Left colon (tissue), 2 donors: ENCODE measurements at places on chromosomes 4 and X.

DNA sequence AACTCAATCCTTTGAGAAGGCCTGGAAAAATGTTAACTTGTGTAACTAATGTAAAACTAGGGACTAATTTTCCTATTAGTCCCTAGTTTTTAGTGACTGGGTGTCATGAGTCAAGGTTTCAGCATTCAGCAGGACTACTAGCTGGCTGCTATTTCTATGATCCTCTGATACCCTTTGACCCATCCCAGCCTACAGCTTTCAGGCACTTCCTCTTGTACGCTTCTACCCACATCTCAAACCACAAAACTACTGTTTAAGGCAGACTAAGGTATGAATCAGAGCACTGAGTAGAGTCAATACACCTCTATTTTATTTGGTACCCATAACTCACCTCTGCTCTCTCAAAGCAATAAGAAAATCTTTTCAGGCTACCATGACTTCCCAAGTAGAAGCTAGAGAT lies 809.6 kb downstream of the PDHA2 start:
- no peak for DNase-seq

GRCh38 chr4:101163936-101164335 lies 183.4 kb downstream of the PPP3CA start:
- no peak for DNase-seq

DNA sequence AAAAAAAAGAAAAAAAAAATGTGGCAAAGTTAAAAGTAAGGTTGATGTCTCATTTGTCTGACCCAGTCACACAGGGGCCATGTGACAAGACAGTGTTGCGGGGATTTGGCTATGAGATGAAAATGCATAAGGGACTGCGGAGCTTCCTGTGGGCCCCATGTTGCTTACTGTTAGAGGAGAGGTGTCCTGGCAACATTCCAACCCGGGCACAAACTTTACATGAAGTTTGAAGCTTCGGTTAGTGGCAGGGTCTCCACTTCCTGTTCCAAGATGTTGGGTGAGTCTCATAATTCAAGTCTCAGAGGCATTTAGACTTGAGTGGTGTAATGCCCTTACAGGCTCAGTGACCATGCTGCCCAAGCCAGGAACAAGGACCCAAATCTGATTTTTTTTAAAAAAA lies 111.3 kb downstream of the MAML3 start:
- no peak for DNase-seq

DNA sequence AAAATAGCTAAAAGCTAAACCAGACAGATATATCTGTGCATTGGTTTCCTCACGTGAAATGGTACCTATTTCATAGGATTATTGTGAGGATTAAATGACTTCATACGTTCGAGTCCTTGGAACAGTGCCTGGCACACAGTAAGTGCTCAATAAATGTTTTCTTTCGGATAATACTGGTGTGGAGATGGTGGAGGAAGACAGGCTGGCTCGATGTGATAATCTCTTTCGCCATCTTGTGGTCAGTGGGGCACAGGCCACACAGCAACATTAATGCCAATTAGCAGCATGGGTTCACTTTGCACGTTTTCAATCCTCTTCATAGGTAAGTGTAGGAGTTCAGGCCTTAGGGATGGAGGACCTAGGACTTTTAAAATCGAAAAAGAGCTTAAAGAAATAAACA lies 9.3 kb downstream of the PAGE4 start:
- DNase-seq = no peak

DNA sequence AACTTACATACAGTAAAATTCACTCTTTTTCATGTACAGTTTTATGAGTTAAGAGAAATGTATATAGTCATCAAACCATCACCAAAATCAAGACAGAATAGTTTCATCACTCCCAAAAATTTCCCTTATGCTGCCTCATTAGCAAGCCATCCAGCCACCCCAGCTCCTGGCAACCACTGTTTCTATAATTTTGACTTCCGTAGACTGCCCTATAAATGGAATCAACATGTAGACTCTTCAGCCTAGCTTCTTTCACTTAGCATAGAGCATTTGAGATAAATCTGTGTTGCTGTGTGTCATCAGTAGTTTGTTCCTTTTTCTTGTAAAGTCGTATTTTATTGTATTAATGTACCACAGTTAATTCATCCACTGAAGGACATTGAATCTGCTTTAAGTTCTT lies 23.2 kb downstream of the HDX start:
- no peak for DNase-seq

DNA sequence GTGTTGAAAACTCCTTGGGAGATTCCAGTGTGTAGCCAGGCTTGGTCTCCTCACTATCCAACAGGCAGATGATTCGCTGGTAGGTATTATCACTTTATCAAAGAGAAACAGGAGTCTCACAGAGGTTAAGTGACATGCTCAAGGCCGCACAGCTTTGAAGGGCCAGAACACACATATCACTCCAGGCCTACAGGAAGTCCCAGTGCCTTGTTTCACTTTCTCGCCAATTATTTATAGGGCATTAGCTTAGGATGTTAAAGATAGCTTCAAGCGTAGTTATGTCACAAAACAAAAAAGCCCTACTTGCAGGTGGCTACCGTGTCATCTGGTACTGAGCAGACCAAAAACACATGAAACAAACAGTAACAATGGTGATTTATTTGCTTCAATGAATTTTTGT lies 13.2 kb downstream of the ATP8A1 start:
- no peak for DNase-seq
